ENCODE measurements at places on chromosomes 11 and 22.

DNA sequence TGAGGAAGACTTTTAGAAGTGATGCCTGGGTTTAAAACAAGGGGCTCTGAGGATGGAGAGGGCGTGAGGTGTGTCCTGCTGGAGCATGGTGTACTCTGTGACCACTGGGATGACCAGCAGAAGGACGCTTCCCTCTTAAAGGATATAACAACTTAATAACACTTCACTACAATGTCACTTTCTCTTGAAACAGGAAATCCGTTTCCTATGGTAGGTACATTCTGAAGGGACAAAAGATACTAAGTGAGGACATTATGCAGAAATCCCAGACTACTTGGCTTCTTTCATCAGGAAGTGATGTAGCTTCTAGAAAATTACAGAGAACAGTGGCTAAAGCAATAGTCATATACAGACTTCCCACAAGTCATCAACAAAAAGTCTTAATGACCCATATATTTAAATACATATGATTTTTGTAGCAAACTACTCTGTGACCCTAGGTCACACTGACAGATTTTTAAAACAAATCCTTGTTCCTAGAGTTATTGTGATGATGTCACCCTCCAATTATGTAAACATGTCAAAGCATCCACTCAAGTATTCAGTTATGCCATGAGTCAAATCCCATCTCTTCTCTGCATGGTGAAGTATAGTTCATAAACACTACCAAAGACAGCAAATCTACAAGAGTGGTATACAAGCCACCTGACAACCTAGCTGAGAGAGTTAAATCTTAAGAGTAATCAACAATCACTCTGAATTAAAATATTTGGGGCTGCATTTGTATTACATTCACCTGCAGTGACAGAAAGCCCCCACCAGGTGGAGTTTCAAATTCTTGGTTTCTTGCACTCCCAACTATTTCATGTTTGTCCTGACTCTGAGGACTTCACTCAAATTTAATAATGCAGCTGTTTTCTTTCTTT is 32.8 kb downstream of the PITPNB start:
- DNase-seq, result no peak

- DNase-seq, result no peak
These were observed 58.4 kb upstream of the GRAMD1B start for GRCh38 chr11:123371506-123372297.

DNA sequence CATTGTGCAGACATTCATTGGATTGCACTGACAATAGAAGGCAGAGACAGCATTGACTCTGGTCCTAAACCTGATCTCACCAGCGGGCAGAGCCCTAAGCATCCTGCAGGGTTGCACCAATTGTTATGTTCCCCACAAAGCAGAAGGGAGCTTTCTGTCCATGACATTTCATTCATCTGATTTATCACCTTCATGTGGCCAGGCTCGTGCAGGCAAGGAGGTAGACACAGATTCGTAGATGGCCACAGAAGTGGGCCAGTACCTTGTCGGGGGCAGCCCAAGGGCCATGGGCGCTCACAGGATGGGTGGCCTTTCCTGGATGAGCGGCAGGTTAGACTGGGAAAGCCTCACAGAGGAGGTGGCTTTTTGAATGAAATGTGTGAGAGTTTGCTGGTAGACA is 2.9 kb downstream of the TSKU start:
- no peak for DNase-seq

- no peak for DNase-seq
These were observed 90.9 kb downstream of the ENTHD1 start for GRCh38 chr22:39802682-39803081.

DNA sequence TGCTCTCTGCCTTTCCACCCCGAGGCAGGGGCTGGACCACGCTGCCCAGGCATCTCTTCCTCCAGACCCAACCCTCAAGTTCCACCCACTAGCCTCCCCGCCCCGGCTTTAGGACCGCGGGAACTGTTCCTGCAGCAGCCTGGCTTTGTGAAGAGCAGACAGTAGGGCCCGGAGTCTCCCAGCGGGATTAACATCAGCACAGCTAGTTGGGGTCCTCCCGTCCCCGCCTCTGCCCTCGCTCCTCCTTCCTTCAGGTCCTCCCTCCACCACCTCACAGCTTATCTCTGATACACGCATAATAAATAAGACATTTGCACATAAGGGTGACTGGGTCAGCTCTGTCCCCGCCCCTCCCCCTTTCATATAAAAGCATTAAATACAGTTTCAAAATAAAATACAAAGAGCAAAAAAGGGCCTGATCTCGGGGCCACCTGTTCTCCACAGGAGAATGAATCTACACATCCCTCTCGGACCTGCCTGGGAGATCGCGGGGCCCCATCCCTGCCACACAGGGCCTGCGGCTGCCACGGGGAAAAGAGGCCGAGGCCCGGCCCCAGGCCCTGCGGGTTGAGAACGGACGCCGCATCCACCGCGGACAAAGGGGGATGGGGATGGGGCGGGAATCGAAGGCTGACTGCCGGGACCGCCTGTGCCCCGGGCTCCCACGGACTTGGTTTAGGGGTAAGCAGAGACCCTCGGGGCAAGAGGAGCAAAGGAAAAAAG is 6.5 kb downstream of the ZFTA start:
- DNase-seq, result no peak

GRCh38 chr11:112961146-112961668 is at the start of gene NCAM1:
NCAM1 (plus strand) TSS chr11:112961420.
- peak; percentile 97 for DNase-seq

- no peak for DNase-seq
These were observed 30.8 kb upstream of the SORL1 start for GRCh38 chr11:121421149-121421901.

DNA sequence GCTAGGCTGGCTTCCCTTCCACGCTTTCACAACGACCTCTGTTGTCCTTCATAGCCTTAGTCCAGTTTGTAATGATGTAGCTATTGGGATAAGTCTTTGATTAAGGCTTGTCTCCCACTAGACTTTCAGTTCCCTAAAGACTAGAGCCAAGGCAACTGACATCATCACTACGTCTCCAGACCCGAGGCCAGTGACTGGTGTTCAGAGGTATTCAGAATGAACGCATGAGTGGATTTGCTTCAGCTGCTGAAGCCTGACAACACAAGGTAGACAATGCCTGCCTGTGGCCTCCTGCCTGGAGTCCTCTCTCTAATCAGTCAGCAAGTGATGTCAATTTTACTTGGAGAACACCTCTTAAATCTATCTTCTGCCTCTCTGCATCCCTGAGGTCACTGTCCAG is 13.6 kb downstream of the EFCAB6 start:
- no peak for DNase-seq

GRCh38 chr11:72598466-72598865 is 75.8 kb downstream of the PDE2A start:
- DNase-seq, result no peak

GRCh38 chr22:41538583-41538982 is 5.7 kb downstream of the POLR3H start:
- no peak for DNase-seq

DNA sequence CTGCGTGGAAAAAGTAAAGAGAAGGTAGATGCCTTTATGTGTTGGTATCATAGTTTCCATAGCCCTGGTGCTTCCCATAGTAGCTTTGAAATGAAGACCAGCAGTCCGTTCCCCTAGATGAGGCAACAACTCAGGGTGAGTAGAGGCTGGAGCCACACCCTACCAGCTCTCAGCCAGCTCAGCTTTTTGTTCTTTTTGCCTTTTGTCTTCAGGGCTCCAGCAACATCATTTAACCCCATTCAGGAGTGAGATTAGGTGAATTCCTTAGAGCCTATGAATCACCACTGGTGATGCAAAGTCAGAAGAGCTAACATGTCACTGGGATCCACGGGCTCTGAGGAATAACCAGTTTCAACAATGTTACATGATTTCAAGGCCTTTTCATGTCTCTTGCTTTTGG is 14.0 kb upstream of the SESN3 start:
- DNase-seq, result no peak

- no peak for DNase-seq
These were observed 187.4 kb upstream of the NAV2 start for GRCh38 chr11:19525276-19525675.

GRCh38 chr11:27678242-27678641 is 22.0 kb downstream of the BDNF start:
- DNase-seq, result no peak
